Naive thymus-derived CD4-positive, alpha-beta T cell (primary cell): ENCODE measurements at places on chromosomes 2 and 18. TPM values are rescaled to one million over a fixed set of nuclear protein-coding genes. Genes with fewer than 3 reads are reported as not detected.

The NYAP2 gene
- not detected for total RNA-seq

The CPS1 gene
- total RNA-seq: 0.29 and 0.31 TPM in 2 replicates

The PKDCC gene
- total RNA-seq: not detected in 2 replicates

GRCh38 chr2:136765256-136766072 is at the start of gene THSD7B:
Gene THSD7B, plus strand, starts transcription at chr2:136765545. Its CDS starts 116,634 bp downstream, at chr2:136882179.
- no peaks in the 10 kb centered on the region for H3K36me3 ChIP-seq
- H3K27me3 ChIP-seq: no peaks in the 10 kb centered on the region

DNA sequence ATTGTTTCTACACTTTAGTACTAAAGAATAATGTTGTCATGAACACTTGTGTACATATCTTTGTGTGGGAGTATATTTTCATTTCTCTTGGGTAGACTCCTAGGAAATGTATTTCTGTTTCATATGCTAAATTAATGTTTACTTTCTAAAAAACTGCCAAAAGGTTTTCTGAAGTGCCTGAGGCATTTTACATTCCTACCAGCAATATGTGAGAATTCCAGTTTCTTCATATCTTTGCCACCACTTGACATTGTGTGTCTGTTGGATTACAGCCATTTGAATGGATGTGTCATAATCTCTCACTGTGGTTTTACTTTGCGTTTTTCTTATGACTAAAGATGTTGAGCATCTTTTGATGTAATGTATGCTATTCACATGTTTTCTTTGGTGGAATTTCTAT is 428.2 kb upstream of the KCNH7 start:
- H3K36me3 ChIP-seq: no peaks in the 10 kb centered on the region
- H3K4me3 ChIP-seq: no peak overlapping the region
- H3K27ac ChIP-seq: no peak overlapping the region
- DNase-seq: no peak
- H3K4me1 ChIP-seq: no peaks in the 10 kb centered on the region

DNA sequence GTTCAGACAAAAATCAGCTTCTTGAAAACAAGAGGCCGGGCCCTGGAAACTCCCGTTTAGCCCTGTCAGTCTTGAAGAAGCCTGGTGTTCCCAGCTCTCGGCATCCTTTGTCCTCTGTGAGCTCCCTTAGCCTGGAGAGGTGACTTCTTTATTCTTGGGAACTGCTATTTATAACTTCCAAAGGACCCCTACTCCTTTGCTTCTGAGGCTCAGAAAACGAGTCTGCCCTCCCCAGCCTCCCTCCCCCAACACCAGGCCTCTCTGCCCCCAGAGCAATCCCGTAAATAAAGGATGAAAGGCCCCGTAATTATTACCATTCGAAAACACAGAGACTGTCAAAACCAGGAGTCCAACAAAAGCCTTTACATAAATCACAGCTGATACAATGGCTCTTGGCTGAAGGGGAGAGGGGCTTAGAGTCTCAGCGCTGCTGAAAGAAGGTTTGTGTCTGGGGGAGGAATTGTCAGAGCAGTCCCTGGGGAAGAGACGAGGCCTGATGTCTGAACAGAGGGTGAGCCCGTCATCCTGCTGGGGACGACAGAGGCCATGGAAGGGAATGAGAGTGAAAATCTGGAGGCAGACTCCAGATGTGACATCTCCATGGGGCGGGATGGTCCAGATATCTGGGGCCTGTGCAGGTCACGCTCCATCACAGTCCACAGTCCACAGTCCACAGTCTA is 283.0 kb downstream of the MYCN start:
- no peaks in the 10 kb centered on the region for H3K27me3 ChIP-seq
- no peak overlapping the region for H3K27ac ChIP-seq
- H3K36me3 ChIP-seq: no peaks in the 10 kb centered on the region
- H3K4me1 ChIP-seq: no peaks in the 10 kb centered on the region
- no peak overlapping the region for H3K4me3 ChIP-seq

DNA sequence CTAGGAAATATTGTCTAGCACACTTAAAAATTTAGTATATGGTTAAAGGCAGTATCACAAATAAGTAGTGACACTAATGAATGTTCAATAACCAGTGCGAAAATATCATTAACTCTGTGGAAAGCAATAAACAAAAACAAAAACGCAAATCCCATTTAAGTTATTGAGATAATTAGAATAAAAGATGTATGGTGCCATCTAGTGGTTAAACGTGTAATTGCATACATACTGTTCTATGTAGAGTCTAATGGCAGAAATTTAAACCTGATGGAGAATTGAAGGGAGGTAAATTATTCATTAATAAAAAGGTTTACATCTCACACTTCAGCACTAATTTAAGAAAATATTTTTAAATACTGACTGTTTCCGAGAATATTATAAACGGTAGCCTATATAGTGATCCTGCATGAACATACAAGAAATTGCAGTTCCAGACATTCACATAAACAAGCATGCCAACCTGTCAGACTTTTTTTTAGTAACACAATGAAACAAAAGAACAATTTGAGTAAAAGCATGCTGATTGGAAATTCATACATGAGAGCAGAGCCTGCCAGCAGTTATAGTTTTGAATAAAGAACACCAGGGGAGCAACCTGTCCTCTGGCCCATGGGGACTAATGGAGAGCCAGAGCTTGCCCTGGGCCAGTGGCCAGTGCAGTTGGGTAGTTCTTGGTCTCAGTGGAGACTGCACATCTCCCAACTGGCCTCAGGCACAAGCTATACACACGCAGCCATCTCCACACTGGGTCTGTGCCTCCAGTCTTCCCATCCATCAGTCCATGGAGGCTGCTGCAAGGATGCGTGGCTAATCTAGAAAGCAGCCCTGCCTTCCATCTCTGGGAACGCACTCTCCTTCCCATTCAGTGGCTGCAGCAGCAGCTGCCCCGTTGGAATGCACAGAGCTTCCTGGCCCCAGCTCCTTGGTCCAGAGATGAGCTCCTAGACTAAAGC is 28.0 kb downstream of the GCG start:
- no peaks in the 10 kb centered on the region for H3K4me1 ChIP-seq
- no peaks in the 10 kb centered on the region for H3K27me3 ChIP-seq
- no peak overlapping the region for H3K27ac ChIP-seq

The CRACDL gene
- total RNA-seq: 0.46 and 1.3 TPM in 2 replicates

DNA sequence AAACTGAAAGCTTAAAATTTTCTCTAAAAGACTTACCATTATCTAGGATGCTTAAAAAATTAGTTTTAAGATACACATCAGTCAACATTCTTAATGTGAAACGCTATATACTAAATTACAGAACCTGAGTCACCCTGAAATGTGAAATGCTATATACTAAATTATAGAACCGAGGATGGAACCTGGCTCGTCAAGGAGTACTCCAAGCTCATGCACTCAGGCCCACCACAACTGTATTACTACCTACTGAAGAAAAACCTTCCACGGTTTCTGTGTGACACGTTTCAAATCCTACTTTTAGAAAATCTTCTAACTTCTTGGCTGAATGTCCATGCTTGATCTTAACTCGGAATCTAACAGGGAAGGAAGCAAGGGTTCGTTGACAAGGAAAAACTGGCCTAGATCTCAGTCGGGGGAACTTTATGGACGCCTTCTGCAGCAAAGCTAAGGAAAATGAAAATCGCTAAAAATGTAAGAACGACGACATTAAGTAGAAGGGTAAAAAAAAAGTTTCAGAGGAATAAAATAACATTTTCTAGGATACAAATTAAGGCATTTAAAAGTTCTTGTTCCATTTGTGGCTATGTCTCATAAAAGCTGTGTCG is 1.4 kb downstream of the PRKD3 start:
- peaks cover 31% of the 10 kb centered on the region for H3K4me1 ChIP-seq
- no peaks in the 10 kb centered on the region for H3K27me3 ChIP-seq
- H3K36me3 ChIP-seq: no peaks in the 10 kb centered on the region
- DNase-seq: no peak

The LTBP1 gene
- total RNA-seq: 2.1 TPM
